ENCODE measurements at places on chromosomes 1 and 21.
A peak's percentile ranks its signal among the peaks of the same experiment; 100 is the strongest.

- no peak for DNase-seq
Observed at GRCh38 chr1:198118134-198118533, 38.7 kb upstream of the NEK7 start.

- no peak for DNase-seq
Observed at GRCh38 chr1:228416217-228416933, at the start of gene TRIM17. Gene TRIM17, minus strand, starts transcription at chr1:228416861. Its CDS starts 1,789 bp downstream, at chr1:228415072.

- DNase-seq: no peak
Observed at GRCh38 chr1:65230731-65231481, 78.4 kb upstream of the DNAJC6 start.

GRCh38 chr21:31554511-31555022 lies 104.9 kb upstream of the SOD1 start:
- DNase-seq: no peak

DNA sequence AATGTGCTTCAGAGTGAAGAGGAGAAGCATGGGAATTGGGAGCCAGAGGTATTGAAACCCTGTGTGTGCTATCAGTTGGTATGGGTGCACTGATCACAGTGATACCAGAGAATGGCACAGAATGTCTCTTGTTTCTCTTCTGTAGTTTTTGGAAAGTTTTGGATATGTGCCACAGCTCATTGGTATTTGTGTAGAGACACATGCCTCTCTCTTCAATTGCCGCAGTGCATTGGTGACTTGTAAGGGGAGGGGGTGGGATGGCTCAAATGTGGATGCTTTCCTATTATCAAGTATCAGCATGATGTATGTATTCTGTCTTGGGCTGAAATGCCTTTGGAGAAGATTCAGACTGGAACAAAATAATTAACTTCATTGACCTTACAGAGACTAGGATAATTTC lies 101.0 kb downstream of the HMCN1 start:
- no peak for DNase-seq

GRCh38 chr1:36287595-36287994 lies 18.6 kb upstream of the SH3D21 start:
- no peak for DNase-seq

DNA sequence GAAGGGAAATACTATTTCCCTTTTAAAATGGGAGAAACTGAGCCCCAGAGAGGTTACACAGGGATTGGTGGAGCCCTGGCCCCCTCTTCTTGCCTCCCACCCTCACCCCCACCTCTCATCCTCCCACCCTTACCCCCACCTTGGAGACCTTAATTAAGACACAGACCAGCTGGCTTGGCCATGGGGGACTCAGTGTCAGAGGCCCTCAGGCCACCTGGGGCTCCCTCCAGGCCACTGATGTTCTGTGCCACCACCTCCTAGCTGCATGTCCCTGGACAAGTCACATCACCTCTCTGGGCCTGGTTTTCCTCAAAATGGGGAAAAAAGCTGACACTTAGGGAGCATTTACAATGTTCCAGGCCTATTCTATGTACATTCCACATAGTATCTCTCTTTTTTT lies 51.5 kb downstream of the SDC3 start:
- no peak for DNase-seq

GRCh38 chr1:64692911-64693310 lies 52.0 kb upstream of the RAVER2 start:
- DNase-seq: no peak

- DNase-seq: peak; percentile 54
Observed at GRCh38 chr1:226424221-226425003, 16.5 kb upstream of the PARP1 start.

GRCh38 chr1:70863239-70863638 lies 184.4 kb downstream of the PTGER3 start:
- DNase-seq: no peak

GRCh38 chr1:247442164-247442563 lies 15.7 kb downstream of the OR2B11 start:
- DNase-seq: no peak

DNA sequence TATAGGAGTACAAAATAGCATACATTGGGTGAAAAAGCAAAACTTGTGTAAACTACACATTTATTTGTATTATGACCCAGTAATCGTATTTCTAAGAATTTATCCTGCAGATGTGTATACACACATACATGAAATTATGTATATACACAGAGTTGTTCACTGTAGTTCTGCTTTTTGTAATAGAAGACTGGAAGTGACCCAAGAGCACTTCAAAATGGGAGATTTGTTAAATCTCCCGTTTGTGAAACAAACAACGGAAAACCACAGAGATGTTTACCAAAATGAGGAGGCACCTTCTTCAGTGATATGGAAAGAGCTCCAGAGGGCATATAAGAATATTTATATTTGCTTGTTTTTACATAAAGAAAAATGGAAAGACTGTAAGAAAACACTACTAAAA lies 18.0 kb upstream of the MNDA start:
- DNase-seq: no peak

DNA sequence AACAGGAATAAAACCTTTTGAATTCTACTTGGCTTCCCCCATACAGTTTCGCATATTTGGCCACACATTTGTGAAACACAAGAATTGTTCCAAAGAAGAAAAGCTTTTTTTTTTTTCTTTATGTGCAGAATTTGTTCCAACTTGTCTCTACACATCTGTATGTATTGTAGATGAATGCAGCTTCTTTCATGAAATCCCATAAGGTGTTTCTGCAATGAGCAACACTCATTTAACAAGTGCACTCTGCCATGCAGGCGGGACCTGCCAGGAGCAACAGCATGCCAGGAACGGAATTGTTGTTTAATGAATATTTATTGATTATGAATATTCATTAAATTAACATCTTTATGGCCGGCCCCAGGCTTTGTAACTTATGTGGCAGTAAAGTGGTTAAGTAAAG lies 1075.0 kb downstream of the TTLL7 start:
- no peak for DNase-seq

GRCh38 chr1:148264374-148265276 lies 112.5 kb upstream of the NBPF11 start:
- DNase-seq: no peak

GRCh38 chr1:3128431-3129132 lies 59.6 kb downstream of the PRDM16 start:
- DNase-seq: no peak

GRCh38 chr1:205994346-205994745 lies 8.8 kb downstream of the RAB7B start:
- no peak for DNase-seq

DNA sequence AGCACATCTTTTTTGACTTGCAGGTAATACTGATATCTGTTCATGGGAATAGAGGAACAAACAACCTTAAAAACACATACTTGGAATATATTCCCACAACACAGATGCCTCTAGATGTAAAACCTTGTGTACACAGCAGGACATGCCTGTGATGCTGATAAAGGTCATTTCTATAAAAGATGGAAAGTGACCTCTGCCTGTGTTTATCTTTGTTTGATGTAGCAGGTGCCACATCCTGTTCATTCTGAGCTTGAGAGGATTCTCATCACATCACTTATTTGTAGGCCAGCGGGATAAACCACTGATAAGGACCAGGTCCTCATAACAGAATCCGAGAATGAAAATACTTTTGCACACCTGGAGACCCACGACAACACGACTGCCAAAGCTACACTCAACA lies 133.7 kb downstream of the SMYD2 start:
- no peak for DNase-seq

DNA sequence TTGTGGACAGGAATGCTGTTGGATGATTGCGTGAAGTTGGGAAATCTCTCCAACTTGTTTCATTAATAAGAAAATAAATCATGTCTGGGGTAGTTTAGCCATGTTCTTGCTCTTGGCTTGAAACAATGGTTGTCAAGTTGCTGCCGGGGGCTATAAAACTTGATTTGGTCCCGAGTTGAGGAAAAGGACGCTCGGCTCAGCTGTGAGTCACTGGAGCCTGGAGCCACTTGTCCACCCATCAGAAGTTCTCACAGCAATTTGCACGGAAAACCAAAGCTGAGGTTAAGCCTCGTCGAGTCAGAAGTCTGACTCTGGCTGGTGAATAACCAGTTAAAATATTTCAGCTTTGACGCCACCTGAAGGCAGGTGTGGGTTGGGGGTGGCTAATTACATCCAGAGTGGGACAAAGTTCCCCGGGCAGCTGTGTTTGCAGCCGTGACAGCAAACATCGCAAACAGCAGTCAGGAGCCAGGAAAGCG lies 19.7 kb upstream of the RIPK4 start:
- no peak for DNase-seq

DNA sequence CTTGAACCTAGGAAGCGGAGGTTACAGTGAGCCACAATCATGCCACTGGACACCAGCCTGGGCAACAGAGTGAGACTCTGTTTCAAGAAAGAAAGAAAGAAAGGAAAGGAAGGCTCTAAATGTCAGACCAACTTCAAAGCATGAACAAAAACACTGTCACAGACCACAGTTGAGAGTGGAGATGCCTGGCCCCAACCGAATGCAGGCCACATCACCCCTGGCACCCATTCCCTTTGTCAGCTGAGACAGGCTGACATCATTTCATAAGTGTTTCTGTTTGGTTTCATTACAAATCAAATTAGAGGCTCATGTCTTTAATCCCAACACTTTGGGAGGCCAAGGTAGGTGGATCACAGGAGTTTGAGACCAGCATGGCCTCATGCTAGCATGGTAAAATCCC lies 28.6 kb upstream of the NADK start:
- DNase-seq: no peak
